Central memory CD4-positive, alpha-beta T cell (primary cell): ENCODE measurements at places on chromosomes 16 and 17.

DNA sequence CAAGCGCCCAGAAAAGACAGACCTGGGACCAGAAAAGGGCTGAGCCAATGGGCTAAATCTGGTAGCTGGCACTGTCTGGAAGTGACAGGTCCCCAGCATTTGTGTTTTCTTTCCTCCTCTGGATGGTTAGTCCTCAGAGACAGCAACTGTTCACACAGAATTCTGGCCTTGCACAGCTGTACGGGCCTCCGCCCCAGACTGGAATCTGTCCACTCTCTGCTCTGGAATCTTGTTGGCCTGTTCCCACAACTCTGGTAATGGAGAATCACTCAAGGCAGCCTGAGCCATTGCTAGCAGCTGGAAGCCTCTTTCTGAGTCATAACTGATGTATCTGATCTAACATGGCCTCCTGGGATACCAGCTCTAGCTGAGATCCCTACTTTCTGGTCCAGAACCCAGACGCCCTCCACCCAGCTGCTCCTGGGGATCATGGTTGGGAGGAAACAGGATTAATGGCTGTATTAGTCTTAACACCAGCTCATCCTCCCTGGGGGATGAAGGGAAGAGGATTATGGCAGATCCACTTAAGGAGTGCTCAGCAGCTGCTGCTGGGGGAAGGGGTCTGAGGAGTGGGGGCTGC is 9.1 kb downstream of the ZNF668 start:
- no peak for DNase-seq

DNA sequence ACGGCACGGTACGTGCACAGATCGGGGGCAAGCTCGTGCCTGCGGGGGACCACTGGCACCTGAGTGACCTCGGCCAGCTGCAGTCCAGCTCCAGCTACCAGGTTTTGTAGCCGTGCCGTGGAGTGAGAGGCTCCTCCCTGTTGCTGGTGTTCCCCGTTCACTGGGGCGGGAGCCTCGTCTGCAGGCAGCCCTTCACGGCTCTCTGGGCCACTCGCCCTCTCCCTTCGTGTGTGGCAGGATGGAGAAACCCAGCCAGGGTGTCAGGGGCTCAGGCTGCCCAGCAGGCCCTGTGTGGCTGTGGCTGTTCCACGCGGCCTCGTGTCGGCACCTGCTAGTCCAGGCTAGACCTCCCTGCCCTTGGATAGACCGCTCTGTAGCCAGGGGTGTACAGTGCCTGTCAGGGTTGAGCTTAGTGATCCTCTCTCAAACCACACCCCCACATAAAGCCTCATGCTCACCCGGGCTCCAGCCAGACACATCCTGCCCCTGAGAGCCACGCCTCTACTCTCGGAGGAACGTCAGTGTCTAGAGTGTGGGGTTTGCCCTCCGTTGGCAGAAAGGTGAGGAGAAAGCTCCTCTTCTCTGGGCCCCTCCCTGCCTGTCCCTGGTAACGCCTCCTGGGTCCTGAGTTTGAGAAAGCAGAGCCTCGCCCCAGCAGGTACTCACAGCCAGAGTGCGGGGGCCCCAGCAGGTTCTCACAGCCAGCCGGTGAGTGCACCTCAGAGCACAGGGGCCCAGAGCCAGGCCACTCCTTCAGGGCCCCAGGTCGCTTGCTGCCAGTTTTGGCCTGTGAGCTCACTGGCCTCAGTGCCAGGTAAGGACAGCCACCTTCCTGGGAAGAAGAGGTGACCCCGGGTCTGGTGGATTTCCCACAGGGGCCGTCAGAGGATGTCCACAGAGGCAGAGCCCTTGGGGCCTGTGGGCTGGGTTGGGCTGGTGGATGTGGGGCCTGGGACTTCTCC is 27.7 kb downstream of the NME3 start:
- no peak for DNase-seq

GRCh38 chr17:21095735-21096134 is 31.0 kb upstream of the DHRS7B start:
- no peak for DNase-seq

DNA sequence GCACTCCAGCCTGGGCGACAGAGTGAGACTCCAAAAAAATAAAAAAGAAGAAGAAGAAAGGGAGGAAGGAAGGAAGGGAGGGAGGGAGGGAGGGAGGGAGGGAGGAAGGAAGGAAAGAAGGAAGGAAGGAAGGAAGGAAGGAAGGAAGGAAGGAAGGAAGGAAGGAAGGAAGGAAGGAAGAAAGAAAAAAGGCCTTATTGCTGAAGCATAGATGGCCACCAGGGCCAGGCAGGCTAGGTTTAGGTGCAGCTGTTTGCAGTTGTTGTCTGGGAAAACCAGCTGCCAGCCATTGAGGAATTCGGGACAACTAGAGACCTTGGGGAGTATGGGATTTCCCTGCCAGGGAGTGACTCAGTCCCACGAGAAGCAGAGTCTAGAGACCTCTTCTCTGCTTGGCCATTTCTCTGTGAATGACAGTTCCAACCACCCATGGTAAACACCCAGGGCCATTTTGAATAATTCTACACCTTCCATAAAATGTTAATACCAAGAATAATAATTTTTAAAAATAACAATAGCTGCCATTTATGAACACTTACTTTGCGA is 31.0 kb downstream of the SCNN1B start:
- DNase-seq: no peak

GRCh38 chr17:29563816-29564215 is 3.0 kb downstream of the ABHD15 start:
- DNase-seq: no peak

GRCh38 chr16:68756239-68756915 is 19.3 kb downstream of the CDH1 start:
- DNase-seq: no peak

GRCh38 chr16:14050291-14051027 is 20.7 kb upstream of the MRTFB start:
- DNase-seq: no peak

- DNase-seq: no peak
Measured at GRCh38 chr16:29760567-29761279, 14.9 kb upstream of the C16orf54 start.

DNA sequence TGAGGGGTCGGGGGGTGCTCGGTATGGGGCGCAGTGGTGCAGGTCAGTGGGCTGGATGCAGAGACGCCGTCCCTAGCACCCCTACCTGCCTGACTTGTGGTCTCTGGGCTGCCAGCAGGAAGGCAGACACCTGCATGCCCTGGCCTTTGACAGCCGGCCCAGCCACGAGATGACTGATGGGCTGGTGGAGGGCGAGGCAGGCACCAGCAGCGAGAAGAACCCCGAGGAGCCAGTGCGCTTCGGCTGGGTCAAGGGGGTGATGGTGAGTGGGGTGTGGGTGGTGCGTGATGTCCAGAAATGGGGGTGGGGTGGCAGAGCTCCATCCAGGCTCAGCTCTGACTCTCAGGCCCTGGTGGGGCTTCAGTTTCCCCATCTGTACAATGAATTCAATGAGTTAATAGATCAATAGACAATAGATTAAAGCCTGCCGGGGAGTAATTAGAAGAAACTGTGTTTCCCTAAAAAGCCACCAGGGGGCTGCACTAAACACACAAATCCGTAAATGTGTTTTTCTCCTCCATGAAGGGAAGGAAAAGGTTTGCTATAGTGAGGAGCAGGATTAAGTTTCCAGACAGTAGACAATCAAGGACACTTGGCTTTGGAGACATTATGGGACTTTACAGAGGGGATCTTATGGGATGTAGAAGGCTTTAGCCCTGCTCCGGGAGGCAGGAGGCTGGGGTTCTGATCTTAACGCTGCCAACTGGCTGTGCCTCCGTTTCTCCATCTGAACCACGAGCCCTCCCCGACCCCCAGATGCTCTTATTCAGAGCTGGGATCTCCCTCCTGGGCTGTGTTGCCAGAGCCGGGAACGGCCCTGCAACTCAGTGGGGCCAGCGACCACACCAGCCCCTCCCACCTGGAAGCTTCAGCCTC is 2.2 kb downstream of the SLC12A3 start:
- peak; percentile 53 for DNase-seq

GRCh38 chr16:75219838-75220237 is 1.1 kb downstream of the CTRB1 start:
- no peak for DNase-seq

GRCh38 chr17:17032131-17032692 is 10.0 kb upstream of the MPRIP start:
- DNase-seq: no peak

- no peak for DNase-seq
Measured at GRCh38 chr16:75120253-75120652, 3.7 kb upstream of the LDHD start.

- DNase-seq: no peak
Measured at GRCh38 chr16:76913046-76913445, 277.9 kb upstream of the MON1B start.

GRCh38 chr17:81481073-81481799 is 31.4 kb downstream of the ACTG1 start:
- DNase-seq: peak; percentile 51

DNA sequence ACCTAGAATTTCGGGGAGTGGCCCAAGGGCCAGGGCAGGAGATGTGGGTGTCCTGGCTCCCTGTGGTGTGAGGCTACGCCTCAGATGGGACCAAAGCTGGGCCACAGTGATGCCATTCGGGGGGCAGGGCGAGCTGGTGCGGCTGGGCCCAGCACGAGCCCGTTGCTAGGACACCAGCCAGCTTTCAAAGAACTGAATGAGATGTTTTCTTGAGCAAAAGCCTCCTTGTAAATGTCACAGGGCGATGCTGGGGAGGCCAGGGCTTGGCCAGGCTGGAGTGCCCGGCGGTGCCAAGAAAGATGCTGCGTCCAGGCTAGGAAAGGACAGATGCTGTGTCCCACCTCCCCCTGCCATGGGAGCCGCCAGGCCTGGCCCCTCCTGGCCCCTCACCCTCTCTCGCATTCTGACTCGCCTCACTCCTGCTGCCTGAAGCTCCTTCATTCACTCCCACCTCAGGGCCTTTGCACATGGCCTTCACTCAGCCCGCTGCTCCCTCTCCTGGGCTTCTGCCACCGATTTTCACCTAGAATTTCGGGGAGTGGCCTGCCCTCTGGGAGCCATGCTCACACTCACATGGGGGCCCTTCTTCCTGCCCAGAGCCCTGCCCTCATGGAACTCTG is 39.1 kb downstream of the CPNE2 start:
- DNase-seq: no peak

DNA sequence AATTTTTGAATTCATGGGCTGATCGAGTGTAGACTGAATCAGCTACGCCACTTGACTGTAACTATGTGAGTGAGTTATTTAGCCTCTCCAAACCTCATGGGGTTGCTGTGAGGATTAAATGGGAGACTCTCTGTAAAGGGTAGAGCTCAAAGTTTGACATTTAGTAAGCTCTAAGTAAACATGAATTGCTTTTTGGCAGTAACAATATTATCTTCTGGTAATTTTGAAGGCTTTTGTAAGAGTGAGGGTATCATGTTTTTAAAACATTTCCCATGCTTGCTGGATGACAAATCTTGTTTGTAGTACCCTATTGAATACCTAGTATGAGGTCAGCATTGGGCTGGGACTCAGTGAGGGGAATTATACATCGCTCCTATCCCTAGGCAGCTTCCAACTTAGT is 35.3 kb downstream of the MRTFB start:
- DNase-seq: no peak

- DNase-seq: no peak
Measured at GRCh38 chr16:66580605-66581209, 1.4 kb downstream of the CMTM2 start.

DNA sequence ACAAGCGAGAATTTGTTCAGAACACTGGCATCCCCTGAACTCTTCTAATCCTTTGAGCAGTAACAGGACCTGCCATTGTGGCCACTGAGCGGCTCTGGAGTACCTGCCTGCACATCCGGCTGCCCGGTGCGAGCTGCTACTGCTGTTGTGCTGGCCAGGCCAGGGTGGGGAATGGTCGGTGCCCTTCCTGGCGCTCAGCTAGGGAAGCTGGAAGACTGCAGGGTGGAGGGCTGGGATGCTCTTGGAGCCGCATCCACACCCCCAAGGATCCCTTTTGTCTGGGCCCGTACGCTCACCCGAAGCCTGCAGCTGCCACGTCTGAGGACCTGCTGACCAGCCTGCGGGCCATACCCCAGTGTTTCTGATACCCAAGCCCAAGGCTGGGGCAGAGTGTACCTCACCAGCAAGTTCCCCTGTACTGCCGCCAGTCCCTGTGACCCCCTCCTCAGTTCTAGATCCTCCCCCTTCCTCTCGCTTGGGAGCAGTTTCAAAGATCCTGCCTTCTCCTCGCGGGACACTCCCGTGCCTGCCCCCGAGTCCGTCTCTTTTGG is 49.7 kb downstream of the PGS1 start:
- no peak for DNase-seq

GRCh38 chr16:89038811-89039735 is 54.6 kb upstream of the ACSF3 start:
- no peak for DNase-seq

DNA sequence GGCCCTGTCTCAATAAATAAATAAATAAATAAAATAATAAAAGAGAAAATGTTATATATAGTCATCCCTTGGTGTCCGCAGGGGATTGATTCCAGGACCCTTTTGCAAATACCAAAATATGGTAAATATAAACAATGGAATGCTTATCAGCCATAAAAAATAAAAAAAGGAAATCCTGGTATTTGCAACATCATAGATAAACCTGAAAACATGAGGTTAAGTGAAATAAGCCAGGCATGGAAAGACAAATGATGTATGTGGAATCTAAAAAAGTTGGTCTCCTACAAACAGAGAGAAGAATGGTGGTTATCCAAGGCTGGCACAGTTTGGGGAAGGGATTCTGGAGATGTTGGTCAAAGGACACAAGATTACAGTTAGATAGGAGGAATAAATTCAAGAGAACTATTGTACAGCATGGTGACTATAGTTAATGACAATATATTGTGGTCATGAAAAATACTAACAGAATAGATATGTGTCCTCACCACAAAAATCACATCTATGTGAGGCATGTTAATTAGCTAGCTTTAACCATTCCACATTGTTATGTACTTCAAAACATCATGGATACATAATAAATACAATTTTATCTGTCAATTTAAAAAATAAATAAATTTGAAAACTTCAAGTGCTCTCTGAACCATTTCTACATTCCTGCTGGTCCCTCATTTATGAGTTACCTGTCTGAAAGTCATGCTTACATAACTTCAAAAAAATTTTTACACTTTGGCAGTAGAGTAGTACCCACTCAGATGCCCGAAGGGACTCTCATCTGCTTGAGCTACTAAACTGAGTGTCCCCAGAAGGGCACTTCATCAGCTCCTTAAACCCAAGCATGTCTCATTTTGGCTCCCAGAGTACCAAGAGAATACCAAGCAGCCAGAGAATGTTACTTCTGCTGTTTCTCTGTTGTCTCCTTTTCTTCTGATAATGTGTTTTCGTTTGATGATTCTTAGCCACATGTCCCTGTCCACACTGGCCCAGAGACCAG is 26.6 kb downstream of the N4BP1 start:
- DNase-seq: no peak
